ENCODE measurements at places on chromosomes 7 and 10.

- no peak for DNase-seq
These were observed 945.9 kb downstream of the GRID1 start for GRCh38 chr10:85420501-85421191.

DNA sequence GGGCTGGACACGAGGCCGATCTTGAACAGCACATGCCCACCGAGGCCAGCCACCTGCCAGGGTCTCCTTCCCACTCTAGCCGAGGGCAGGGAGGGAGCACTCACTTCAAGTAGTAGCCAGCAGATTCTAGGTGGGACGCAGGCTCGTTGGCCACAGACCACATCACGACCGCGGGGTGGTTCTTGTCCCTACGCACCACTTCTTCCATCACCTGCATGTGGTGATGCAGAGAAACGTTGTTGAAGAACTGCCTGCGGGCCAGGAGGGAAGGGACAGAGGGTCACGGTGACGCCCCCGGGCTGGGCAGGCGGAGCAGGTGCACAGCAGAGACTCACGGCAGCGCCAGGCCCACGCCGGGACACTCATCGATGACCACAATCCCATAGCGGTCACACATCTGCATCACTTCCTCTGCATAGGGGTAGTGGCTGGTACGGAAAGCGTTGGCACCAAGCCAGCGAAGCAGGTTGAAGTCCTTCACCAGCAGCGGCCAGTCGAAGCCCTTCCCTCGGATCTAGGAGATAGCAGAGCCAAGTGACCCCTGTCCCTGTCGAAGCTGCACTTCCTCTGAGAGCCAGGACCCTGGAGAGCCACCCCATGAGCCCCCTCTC lies 7.7 kb downstream of the GUSB start:
- DNase-seq, result no peak

GRCh38 chr7:81693080-81693479 lies 76.8 kb downstream of the HGF start:
- no peak for DNase-seq

DNA sequence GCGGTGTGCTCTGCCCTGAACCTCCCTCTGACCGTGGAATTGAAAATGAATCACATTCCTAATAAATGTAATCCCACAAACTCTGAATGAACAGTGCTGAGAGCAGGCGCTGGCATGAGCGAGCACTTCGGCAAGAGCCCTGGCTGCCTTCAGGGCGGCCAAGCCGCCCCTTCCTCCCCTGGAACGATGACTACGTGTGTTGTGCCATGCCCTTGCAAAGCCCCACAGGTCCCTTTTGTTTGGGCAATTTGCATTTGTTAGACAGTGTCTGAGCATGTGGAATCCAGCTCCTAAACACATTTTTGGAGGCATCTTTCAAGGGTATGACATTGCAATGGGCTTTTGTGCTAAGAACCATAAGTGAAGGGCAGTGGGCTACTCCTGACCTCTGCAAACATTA lies 95.6 kb upstream of the MKI67 start:
- no peak for DNase-seq

- no peak for DNase-seq
These were observed 32.5 kb downstream of the ERLIN1 start for GRCh38 chr10:100153239-100153825.

GRCh38 chr7:125506331-125506730 lies 576.7 kb upstream of the POT1 start:
- DNase-seq, result no peak

DNA sequence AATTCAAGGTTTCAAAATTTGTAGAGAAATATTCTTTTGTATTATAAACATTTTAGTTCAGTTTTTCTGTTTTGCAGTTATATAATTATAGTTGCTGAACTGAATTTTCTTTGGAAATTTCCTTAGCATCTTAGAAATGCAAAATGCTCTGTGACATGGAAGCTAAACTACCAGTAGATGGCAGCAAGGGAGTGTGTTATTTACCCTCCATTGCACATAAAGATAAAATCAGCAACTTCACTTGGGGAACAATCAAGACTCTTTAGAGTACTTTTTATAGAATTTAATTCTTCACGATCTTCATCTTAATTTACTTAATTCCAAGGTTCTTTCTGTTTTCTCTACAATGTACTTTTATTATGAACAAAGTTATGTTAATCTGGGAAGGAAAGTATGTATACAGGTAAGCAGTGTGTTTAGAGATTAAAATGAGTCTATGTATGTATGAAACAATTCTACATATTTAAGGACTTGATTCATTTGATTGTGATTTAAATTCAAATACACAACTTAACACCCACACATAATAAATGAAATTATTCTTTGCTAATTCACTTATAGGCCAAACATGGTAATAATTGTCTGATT lies 404.2 kb downstream of the THSD7A start:
- no peak for DNase-seq

GRCh38 chr7:83201355-83201754 lies 38.7 kb upstream of the PCLO start:
- DNase-seq, result no peak

- no peak for DNase-seq
These were observed 5.6 kb upstream of the AQP1 start for GRCh38 chr7:30906014-30906413.

- no peak for DNase-seq
These were observed 196.8 kb downstream of the TAX1BP1 start for GRCh38 chr7:27936768-27937102.

Data from stimulated activated CD4-positive, alpha-beta T cell treated with anti-CD3 and anti-CD28 coated beads, Interleukin-15, amount 100 ng/mL, for 48 hours (primary cell).